NCI-H2227 treated with DMSO at 0.1 percent for 48 hours (cell line): ENCODE measurements at places on chromosomes 1 and 21.

GRCh38 chr1:208216062-208216461 lies 28.1 kb downstream of the PLXNA2 start:
- DNase-seq: no peak

GRCh38 chr1:46284597-46285564 lies 18.5 kb downstream of the LRRC41 start:
- no peak for DNase-seq

DNA sequence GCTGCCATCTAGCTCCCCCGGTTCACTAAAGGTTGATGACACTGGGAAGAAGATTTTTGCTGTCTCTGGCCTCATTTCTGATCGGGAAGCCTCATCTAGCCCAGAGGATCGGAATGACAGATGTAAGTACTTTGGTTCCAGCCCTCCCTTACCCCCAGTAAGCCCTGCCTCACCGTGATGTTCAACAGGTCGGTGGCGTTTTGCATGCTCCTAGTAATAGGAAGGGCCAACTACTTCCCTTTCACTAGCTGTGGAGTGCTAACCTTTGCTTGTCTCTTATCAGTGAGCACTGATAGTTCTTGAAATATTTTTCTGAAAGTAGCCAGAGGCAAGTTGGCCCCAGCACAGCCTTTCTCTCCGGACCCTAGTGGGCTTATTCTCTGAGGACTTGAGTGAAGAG lies 7.5 kb downstream of the RNF220 start:
- DNase-seq: no peak

GRCh38 chr1:43836267-43836951 lies 97.2 kb upstream of the ARTN start:
- peak; percentile 74 for DNase-seq

GRCh38 chr1:233689017-233689747 lies 75.3 kb downstream of the KCNK1 start:
- no peak for DNase-seq

DNA sequence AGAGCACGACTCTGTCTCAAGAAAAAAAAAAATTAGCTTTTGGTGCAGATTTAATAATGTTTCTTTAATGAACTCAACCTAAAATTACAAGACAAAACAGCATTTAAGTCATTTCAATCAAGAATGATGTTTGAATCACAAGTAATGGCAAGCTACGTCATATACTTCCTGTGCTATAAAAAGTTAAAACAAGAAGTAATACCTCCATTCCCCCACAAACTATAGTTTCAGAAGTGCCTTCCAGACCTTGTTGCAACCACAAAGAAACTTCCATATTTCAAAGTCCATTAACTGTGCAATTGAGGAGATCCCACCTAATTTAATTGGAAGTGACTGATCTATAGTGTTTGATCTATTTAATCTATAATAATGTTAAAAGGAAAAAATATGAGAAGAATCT lies 15.1 kb downstream of the NRDC start:
- DNase-seq: no peak

- DNase-seq: no peak
Observed at GRCh38 chr1:10178597-10179405, 31.6 kb upstream of the KIF1B start.

DNA sequence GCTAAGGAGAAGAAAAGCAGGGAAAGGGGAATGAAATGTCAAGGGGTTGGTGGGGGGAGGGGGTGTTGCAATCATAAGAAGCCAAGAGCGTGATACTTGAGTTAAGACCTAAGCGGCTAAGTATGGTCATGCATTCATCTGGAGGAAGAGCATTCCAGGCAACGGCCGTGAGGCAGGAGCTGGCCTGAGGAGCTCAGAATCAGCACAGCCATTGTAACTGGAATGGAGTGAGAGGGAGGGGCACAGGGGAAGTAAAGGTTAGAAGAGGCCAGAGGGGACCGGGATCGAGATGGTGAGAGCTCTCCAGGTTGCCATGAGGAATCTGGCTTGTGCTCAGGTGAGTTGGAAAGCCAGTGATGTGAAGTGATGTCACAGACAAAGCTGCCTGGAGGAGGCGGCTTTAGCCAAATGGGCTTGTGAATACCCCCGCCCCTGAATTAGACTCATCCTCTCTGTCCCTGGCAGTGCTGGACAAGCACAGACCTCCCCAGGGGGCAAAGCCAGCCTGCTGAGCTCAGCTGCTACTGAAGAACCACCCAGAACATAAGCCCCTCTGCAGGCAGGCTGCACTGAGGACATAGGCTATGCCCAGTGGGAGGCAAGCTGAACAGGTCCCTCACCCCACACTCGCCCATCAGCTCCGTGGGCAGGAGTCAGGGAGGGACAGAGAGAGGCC lies 61.1 kb upstream of the LAPTM5 start:
- no peak for DNase-seq

DNA sequence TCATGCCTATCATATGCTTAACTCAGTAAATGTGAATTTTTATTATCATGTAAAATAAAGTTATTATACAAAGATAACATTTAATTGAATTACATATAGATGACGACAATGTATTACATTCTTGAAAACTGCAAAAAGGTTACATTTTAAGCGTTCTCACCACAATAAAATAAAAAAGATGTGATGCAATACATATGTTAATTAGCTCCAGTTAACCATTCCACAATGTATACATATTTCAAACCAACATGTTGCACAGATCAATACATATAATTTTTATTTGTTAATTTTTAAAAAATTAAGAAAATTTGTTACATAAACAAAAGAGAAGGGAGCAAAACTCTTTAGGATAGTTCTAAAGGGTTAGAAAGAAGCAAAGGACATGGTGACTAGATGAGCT lies 183.7 kb downstream of the VAV3 start:
- no peak for DNase-seq

DNA sequence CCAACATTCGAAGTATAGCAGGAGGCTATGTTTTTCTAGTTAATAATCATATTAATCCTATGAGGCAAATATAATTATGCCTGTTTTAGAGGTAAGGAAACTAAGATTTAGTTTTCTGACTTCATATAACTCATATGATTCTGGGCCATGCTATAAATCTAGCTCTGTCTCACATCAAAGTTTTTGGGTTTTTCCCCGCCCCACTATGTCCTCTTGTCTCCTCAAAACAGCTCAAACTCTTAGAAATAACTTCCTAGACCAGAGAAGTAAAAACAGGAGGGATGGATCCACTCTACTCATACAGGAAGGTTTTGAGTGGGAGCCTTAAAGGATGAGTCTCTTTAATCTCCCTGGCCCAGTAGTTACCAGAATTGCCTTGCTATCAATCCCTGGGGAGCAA lies 256.4 kb upstream of the FGGY start:
- no peak for DNase-seq

DNA sequence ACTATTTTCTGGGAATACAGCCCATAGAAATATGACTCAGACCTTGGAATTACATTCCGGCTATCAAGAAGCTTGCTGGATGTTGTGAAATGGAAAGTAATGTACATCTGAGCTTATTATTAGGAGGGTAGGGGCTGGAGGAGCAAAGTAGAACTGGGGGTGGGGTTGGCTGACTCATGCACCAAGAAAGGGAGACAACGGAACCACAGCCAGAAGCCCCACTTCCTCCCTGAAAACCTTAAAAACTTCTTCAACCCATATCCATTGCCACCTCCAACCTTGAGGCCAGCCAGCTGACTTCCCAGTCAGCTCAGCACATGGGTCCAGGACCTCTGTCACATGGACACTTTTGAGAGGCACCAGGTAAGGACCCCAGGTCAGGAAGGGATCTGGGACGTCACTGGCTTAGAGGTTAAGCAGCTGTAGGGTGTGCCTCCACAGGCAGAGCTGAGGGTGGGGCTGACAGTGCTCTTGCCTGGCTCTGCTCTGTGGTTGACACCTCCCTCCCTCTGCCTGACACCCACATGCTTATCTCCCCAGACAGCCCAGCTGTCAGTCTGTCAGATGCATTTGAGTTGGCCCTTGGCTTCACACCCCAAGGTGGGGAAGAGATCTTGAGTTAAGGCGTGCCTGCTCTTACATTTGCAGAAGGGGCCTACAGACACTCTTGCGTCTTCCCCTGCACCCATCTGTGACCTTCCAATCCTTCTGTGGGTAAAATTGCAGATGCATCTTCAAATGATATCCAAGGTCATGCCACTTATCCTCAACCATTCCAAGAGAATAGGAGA lies 5.7 kb upstream of the ZNF683 start:
- DNase-seq: no peak

GRCh38 chr1:205719762-205720161 lies 30.2 kb downstream of the NUCKS1 start:
- DNase-seq: no peak

- no peak for DNase-seq
Observed at GRCh38 chr1:221983444-221983843, 241.6 kb upstream of the DUSP10 start.
